GM04503 (cell line): ENCODE measurements at places on chromosomes 1 and 21.

DNA sequence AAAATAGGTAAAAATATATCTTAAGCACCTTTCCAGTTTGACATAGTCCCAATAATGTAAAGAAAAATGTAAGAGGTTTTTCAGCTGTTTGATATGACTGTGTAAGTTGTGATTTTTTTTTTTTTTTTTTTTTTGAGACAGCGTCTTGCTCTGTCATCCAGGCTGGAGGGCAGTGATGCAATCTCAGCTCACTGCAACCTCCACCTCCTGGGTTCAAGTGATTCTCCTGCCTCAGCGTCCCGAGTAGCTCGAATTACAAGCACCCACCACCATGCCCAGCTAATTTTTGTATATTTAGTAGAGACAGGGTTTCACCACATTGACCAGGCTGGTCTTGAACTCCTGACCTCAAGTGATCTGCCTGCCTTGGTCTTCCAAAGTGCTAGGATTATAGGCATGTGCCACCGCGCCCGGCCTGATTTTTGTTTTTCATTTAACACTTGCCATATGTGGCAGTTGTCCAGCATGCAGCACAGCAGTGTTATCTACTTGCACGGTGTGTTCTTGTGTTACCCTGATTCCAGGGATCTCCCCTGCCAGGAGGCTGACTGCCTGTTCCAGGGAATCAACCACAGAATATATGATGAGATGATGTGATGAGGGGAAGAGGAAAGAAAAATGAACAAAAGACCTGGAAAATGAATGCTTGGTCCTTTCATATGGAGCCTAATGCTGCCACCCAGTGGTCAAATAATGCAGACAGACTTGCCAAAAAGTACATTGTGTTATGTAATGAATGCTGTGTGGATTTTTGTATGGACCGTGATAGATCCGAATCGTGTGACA lies 79.0 kb downstream of the RAVER2 start:
- DNase-seq: peak; percentile 27

DNA sequence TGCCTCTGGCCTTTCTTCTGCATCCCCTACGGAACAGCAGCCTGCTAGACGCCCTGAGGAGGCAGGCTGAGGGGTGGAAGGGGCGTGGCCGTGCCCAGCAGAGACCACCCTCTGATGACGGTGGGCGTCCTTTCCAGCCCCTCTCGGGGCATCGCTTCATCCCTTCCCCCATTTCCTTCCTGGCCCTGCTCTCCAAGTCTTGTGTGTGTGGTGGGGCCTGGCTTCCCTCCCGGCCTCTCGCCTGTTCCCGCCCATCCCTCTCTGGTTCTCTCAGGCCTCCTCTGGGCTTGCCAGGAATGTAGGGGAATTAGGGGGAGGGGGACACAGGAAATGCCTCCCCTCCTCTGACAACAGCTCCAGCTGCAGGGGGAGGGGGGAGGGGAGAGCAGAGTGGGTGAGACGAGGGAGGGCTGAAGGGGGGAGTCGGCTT lies 51.1 kb downstream of the SKI start:
- peak; percentile 55 for DNase-seq

GRCh38 chr1:118982821-118983557 lies 5.2 kb downstream of the TBX15 start:
- DNase-seq: no peak

DNA sequence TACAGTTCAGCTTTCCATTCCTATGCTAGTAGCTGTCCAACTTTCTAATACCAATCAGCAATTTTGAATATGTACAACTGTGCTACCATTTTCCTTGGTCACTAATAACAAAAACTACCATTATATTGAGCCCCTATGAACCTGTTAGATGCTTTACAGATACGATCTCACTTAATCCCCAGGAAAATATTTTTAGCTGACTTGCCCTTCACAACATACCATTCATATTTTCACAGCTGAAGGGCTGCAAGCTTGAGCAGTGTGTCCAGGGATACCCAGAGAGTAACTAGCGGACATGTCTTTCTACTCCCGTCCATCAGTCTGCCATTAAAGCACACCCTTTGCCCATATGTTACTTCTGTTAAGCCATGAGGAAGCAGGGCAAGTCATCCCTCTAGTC lies 140.5 kb downstream of the SPATA46 start:
- no peak for DNase-seq

DNA sequence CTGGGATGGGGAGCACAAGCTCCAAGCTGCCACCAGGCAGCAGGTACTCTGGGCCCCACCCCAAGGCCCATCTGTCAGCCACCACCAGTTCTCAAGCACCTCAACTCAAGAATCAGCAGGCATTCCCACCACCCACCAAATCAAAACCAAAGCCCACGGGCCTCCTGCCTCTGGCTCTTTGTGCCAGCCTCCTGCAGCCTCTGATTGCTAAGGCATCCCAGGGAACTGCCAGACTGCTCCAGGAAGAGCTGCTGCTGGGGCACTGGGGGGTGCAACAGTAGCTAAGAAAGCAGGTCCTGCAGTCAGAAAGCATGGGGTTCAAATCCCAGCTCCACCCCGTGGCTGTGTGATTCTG lies 34.7 kb downstream of the CHD5 start:
- no peak for DNase-seq

DNA sequence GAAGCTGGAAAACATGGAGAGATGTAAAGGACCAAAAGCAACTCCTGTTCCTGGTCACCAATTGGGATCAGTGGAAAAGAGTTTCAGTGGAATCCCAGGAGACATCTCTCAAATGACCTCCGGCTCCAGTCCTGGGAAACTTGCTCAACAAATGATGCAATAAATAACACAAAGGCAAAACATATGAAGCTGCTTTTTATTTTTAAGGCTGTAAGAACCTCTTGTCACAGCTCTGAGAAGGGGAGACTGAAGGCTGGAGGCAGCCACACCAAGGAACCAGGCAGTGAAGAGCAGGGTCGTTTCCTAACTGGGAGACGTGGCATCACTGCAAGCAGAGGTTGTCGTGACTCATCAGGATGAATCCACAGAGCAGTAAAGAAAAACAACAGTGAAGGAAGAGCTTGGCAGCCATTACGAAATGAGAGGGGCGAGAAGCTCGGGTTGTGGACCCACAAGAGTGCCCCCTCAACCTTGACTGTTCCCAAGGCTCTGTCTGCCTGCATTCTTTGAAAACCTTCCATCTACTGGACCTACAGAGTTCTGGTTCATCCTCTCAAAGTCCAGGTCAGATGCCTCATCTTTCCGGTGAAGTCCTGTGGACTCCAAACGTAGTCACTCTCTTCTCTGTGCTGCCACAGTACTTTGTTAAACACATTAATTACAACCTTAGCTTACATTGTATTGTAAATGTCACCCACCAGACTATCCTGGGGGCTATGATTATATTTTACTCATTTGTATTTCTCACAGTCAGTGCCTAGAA lies 32.1 kb downstream of the JAK1 start:
- peak; percentile 63 for DNase-seq

DNA sequence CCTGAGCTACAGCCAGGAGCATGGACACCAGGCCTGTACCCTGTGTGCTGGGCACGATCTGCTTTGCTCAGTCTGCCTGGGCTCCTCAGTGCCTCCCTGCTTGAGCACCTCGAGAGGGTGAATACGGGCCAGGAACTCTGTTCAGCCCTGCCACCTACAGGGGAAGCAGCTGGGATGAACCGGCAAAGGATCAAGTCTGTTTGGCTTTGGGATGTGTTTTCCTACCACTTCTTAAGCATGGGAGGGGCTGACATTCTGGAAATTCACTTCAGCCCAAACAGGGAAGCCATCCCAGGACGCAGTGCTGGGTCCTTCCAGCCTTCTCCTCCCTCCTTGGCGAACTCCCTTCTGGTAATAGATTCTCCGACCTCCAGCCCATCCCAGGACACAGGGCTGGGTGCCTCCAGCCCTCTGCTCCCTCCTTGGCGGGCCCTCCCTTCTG lies 55.8 kb upstream of the SELENON start:
- peak; percentile 29 for DNase-seq

DNA sequence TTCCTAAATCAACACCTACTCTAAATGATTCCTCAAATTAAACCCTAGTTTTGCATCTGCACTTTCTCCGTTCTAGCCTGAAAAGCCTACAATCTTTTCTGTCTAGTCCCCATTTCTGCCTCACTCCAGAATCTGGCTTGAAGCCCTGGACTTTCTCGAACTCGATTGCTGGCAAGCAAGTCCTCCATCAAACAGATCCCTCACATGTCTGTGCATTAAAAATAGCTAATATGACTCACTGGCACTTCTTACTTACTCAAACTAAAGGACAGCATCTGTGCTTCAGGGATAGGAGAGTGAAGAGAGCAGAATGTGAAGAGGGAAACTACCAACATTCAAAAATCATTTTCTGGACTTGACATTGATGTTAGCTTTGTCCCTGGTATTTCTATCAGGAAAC lies 51.8 kb upstream of the CXADR start:
- DNase-seq: peak; percentile 50

GRCh38 chr1:11138952-11139351 lies 39.3 kb upstream of the EXOSC10 start:
- peak; percentile 34 for DNase-seq

DNA sequence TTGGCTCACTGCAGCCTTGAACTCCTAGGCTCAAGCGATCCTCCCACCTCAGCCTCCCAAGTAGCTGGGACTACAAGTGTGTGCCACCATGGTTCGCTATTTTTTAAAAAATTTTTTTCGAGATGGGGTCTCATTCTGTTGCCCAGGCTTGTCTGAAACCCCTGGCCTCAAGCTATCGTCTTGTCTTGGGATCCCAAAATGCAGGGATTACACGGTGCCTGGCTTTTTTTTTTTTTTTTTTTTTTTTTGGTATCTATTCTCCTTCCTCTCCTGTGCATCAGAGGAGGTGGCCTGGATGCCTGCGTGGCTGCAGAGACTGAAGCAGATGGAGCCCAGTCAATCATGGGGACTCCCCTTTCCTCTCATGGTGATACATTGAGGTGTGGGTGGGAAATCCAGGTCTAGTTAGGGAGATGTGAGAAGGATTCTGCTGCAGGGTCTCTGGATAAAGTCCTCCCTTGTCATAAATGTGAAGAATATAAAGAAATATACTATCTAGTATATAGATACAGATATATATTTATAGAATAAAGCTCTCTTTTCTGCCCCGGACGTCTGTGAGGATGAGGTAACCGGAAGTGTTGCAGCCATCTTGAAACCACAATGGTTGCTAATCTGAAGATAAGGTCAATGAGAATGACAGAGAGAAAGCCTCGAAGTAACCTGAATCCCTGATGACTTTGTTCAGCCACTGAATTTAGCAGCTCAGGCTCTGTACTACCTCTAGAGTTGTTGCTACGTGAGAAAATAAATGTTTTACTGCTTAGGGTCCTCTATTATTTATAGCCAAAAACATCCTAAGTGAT lies 19.5 kb upstream of the RGSL1 start:
- DNase-seq: no peak

DNA sequence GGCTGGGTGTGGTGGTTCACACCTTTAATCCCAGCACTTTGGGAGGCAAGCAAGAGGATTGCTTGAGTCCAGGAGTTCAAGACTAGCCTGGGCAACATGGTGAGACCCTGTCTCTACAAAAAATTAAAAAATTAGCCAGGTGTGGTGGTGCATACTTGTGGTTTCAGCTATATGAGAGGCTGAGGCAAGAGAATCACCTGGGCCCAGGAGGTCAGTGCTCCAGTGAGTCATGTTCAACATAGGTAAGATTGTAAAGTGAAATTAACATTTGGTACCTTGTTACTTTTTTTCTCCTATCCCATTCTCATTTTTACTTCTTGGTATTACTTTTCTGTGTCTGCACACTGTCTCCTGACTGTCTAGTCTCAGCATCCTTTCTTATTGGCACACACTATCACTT lies 19.0 kb downstream of the MAGI3 start:
- DNase-seq: no peak

DNA sequence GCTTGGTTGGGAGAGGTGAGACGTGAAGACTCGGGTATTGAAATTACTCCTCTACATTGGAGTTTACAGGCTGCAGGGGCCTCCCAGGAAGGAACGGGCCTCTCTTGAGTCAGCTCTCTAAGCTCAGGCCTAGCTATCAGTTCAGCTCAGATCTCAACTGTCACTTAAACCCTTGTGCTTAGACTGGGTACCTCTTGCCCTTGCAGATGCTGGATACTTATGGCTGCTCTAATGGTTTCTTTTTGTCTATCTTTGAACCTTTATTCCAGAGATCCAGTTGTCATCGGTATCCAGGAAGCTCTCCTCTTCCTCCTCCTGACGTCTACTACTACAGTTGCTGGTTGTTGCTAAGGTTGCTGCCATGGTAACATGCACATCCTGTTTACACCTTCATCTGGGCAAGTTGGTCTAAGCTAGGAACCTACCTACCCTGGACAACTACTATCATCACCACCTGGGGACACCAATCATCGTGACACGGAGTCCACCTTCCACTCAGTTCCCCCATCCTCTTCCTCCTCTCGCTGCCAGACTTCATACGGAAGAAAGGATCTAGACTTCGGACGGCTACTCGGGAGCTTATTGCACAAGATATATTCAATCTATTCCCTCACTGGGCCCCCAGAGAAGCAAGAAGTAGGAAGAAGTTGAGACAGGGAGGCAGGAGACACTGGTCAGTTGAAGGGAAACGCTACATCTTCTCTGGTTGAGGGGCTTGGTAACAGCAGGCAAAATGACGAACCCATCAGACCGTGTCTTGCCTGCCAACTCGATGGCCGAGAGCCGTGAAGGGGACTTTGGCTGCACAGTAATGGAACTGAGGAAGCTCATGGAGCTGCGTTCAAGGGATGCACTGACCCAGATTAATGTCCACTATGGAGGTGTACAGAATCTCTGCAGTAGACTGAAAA lies 56.1 kb downstream of the ATP2B4 start:
- DNase-seq: no peak

GRCh38 chr1:18666317-18666920 lies 35.8 kb downstream of the PAX7 start:
- DNase-seq: no peak

- DNase-seq: no peak
These were observed 42.4 kb downstream of the RIMS3 start for GRCh38 chr1:40622936-40623629.

DNA sequence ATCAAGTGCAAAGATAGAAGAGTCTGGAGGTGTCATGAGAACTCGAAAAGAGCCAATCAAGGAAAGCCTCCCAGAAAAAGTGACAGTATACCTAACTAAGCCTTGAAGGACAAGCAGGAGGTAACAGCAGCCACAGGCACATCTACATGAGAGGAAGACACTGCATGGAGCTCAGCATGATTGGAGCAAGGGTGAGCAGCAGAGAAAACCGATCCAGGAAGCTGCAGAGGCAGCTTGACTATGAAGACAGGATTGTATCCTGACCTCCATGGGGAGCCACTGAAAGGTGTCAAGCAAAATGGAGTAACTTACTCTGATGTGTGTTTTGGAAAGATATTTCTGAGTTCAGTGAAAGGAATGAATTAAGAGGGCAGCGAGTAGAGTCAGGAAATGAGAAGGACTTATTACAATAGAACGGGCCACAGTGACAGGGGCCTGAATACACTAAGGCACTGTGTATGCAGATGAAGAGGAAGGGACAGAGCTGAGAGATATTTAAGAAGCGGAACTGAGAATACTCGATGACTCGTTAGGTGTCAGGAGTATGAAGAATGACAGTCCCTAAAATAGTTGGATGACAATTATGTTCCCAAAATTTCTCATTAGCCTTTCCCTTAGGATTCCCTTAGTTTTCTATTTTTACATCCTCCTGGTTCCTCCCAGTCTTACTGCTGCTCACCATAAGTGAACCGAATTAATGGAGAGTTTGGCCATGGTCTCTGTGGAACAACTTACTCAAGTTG lies 139.3 kb upstream of the NFIA start:
- DNase-seq: no peak

GRCh38 chr1:228871314-228872061 lies 136.2 kb downstream of the RHOU start:
- no peak for DNase-seq

GRCh38 chr1:30368651-30369240 lies 354.6 kb downstream of the MATN1 start:
- no peak for DNase-seq

- DNase-seq: no peak
These were observed 93.9 kb downstream of the SLC30A10 start for GRCh38 chr1:219834314-219834917.

- DNase-seq: no peak
These were observed 11.2 kb downstream of the AGO1 start for GRCh38 chr1:35894183-35894582.
